ENCODE measurements at places on chromosomes 13 and 19. TPM values are rescaled to one million over a fixed set of nuclear protein-coding genes. Genes with fewer than 3 reads are reported as not detected.
A peak's percentile ranks its signal among the peaks of the same experiment; 100 is the strongest.

The KLK6 gene
- not detected for polyA plus RNA-seq

The LILRB1 gene
- polyA plus RNA-seq: not detected

- no peak overlapping the region for H3K27ac ChIP-seq
- no peaks in the 10 kb centered on the region for H3K4me1 ChIP-seq
- H3K36me3 ChIP-seq: no peaks in the 10 kb centered on the region
- no peak overlapping the region for H3K4me3 ChIP-seq
- no peak for DNase-seq
Measured at GRCh38 chr13:83151308-83151660, 731.0 kb downstream of the SLITRK1 start.

The RUBCNL gene
- polyA plus RNA-seq: 0.18 TPM

GRCh38 chr19:8609279-8610040 is 1.1 kb downstream of the ADAMTS10 start:
- H3K4me1 ChIP-seq: peaks cover 6% of the 10 kb centered on the region
- H3K36me3 ChIP-seq: no peaks in the 10 kb centered on the region
- peaks cover 32% of the 10 kb centered on the region for H3K27me3 ChIP-seq
- H3K27ac ChIP-seq: no peak overlapping the region
- no peak overlapping the region for H3K4me3 ChIP-seq
- DNase-seq: peak; percentile 32

DNA sequence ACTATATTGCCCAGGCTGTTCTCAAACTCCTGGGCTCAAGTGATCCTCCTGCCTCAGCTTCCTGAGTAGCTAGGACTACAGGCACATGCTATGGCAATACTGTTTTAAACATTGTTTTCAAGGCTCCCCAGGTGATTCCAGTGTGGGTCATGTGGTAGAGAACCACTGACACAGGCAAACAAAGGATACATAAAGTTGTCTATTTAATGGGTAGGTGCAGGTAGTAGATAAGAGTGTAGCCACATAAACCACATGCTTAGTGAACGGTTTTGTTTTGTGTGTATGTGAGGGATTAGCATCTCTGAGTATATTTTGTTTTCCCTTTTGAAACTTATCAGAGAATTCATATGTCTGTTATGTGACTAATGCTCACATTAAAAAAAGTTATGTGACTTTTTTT is 36.7 kb downstream of the USPL1 start:
- peak; percentile 14 for DNase-seq
- no peaks in the 10 kb centered on the region for H3K27me3 ChIP-seq
- no peaks in the 10 kb centered on the region for H3K4me1 ChIP-seq

The FPR1 gene
- not detected for polyA plus RNA-seq

- no peak for DNase-seq
- no peaks in the 10 kb centered on the region for H3K36me3 ChIP-seq
- no peaks in the 10 kb centered on the region for H3K4me1 ChIP-seq
- no peak within 1 kb of the TSS for H3K27ac ChIP-seq
- peak within 1 kb of the TSS; percentile 10 for H3K4me3 ChIP-seq
Measured at GRCh38 chr13:93226623-93227279, at the start of gene GPC6. GPC6 (plus strand) TSS chr13:93226807.

DNA sequence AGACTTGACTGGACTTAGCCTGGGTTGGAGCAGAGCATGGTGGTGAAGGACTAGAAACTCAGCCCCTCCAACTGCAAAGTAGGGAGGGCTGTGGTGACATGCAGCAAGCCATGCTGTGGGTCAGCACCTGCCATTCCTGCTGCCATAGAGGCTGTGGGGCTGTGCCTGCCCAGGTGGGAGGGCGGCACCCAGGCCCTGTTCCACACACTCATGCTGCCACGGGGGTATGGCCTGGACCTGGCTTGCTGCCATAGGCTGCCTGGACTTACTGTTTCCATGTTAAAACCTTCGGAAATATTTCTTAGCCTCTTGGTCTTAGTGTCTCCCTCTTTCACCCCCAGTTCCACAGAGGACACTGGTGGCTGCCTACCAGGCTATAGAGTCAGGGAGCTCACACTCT is 29.3 kb downstream of the CILP2 start:
- H3K36me3 ChIP-seq: no peaks in the 10 kb centered on the region
- H3K27me3 ChIP-seq: no peaks in the 10 kb centered on the region
- DNase-seq: no peak
- H3K4me1 ChIP-seq: no peaks in the 10 kb centered on the region

GRCh38 chr13:22726726-22727125 is 454.1 kb upstream of the SGCG start:
- no peaks in the 10 kb centered on the region for H3K4me1 ChIP-seq
- no peaks in the 10 kb centered on the region for H3K27me3 ChIP-seq
- H3K4me3 ChIP-seq: no peak overlapping the region
- DNase-seq: no peak
- H3K27ac ChIP-seq: no peak overlapping the region
- no peaks in the 10 kb centered on the region for H3K36me3 ChIP-seq

GRCh38 chr19:8034178-8034525 is 18.4 kb upstream of the CCL25 start:
- no peak overlapping the region for H3K4me3 ChIP-seq
- no peak for DNase-seq
- no peaks in the 10 kb centered on the region for H3K36me3 ChIP-seq

The FRY gene
- under 0.01 TPM for polyA plus RNA-seq

DNA sequence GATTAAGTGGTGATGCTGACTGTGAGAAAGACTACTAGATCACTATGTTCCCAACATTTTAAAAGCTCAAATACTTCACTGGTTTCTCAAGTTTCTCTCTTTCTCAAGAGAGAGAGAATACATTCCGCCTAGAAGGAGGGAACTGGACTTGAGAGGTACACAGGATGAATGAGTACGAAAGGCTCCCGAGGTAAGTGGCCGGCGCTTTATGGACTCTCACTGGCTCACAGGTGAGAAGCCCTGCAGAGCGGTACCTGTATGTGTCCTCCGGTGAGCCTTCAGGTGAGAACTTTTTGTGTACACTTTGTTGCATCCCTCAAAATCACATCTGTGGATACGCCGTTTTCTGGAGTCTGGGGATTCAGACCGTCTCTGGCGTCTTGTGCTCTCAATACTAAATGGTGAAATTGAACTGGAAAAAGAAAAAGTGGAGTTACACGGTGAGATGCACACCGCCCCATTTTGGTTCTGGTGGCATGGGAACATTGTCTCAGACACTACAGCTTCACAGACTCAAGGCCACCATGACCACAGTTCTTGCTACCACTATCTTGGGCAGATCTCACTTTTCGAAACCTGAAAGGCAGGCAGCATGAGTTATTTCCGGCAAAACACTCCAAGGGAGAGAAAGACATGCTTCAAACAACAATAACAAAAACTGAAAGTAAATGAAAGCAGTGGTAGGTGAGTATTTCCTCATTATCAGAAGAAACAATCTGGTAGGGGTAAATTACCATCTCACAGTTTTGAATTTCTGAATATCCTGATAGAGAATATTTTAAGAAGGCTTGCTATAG is 418.9 kb downstream of the KLF12 start:
- no peak for DNase-seq
- H3K4me1 ChIP-seq: no peaks in the 10 kb centered on the region
- H3K27me3 ChIP-seq: no peaks in the 10 kb centered on the region
- no peak overlapping the region for H3K4me3 ChIP-seq
- H3K27ac ChIP-seq: no peak overlapping the region
- no peaks in the 10 kb centered on the region for H3K36me3 ChIP-seq

The AP1M2 gene
- polyA plus RNA-seq: 1.1 TPM

DNA sequence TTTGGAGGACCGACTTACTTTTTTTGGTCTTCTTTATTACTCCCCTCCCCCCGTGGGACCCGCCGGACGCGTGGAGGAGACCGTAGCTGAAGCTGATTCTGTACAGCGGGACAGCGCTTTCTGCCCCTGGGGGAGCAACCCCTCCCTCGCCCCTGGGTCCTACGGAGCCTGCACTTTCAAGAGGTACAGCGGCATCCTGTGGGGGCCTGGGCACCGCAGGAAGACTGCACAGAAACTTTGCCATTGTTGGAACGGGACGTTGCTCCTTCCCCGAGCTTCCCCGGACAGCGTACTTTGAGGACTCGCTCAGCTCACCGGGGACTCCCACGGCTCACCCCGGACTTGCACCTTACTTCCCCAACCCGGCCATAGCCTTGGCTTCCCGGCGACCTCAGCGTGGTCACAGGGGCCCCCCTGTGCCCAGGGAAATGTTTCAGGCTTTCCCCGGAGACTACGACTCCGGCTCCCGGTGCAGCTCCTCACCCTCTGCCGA is 409 bp downstream of the FOSB start:
- no peaks in the 10 kb centered on the region for H3K27me3 ChIP-seq
- no peaks in the 10 kb centered on the region for H3K36me3 ChIP-seq
- H3K4me1 ChIP-seq: peaks cover 53% of the 10 kb centered on the region

GRCh38 chr19:38912600-38913514 is 871 bp upstream of the CCER2 start:
- H3K27ac ChIP-seq: no peak overlapping the region
- no peak overlapping the region for H3K4me3 ChIP-seq
- H3K4me1 ChIP-seq: peaks cover 44% of the 10 kb centered on the region
- no peaks in the 10 kb centered on the region for H3K36me3 ChIP-seq

GRCh38 chr13:89214185-89214584 is 1543.0 kb downstream of the SLITRK5 start:
- no peaks in the 10 kb centered on the region for H3K27me3 ChIP-seq
- H3K4me3 ChIP-seq: no peak overlapping the region
- H3K4me1 ChIP-seq: no peaks in the 10 kb centered on the region

DNA sequence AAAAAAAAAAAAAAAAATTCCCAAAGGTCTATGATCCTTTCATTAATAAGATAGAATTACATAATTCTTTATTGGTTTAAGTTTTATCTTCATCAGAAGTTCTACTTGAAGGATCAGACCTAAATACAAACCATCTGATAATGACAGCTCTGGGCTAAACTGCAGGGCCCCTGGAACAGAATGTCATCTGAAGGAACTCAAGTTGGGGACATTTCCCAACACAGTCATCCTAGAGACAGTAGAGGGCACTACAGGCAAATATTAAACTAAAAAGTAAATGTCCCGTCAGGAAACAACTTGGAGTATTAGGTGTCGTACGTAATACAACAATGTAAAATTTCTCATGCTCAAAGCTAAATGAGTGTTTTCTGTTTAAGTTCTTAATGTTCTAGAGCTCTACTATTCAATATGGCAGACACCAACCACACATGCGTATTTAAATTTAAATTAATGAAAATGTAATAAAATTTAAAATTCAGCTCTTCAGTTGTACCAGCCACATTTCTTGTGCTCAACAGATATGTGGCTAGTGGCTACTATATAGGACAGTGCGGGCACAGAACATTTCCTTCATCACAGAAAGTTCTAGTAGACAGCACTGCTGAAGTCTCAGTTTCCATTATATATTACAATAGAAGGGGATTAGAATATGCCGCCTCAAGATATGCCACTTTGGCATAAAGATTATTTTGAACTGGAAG is 21.8 kb upstream of the NAXD start:
- no peak overlapping the region for H3K27ac ChIP-seq
- no peaks in the 10 kb centered on the region for H3K27me3 ChIP-seq
- peaks cover 7% of the 10 kb centered on the region for H3K4me1 ChIP-seq
- H3K36me3 ChIP-seq: no peaks in the 10 kb centered on the region
- H3K4me3 ChIP-seq: no peak overlapping the region

DNA sequence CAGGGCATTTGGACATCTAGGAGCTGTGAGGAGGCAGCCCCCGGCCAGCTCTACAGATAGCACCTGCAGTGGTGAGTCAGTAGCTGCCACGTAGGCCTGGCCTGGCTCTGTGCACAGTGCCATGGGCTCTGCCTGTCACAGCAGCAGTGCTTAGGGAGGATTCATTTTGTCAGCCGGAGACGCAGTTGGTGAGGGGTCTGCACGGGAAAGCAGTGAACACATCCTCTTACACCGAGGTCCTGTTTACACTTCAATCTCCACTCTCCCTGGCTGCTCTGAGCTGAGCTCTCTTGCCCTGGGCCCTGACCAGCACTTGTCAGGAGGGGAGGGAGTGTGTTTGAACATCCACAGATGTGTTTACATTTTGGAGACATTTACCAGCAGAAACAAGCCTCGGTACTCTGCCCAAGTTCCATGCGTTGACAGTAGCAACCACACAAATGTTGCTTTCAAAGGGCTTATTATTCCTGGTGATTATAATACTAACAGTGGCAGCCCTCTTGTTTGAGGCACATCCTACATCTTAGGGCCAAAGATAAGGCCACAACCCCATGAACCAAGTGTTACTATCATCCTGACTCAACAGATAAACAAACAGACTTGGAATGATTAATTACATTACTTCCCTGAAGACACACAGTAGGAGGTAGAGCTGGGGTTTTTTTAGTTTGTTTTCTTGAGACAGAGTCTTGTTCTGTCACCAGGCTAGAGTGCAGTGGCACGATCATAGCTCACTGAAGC is 148.9 kb downstream of the USP12 start:
- peak overlapping the region; percentile 50 for H3K27ac ChIP-seq
- DNase-seq: peak; percentile 52
- peaks cover 13% of the 10 kb centered on the region for H3K4me1 ChIP-seq
- H3K4me3 ChIP-seq: no peak overlapping the region
- no peaks in the 10 kb centered on the region for H3K36me3 ChIP-seq
- peaks cover 12% of the 10 kb centered on the region for H3K27me3 ChIP-seq

DNA sequence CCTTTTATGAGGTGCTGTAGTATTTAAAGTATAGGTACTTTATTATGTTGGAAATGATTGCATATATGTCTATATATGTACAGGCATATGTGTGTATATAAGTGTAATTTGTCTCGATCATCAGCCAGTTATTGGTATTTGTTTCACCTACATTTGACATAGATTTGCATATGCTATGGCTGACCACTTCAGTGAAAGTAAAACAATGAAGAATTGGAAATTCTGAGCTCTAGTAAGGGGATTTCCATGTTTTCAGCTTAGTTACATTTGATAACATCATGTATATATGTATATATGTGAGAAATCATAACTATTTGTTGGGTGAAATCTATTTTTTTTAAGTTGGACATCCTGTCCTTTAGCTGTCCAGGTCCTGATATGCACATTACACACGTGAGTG is 1303.9 kb downstream of the EFNB2 start:
- no peaks in the 10 kb centered on the region for H3K4me1 ChIP-seq
- no peak for DNase-seq
- no peaks in the 10 kb centered on the region for H3K36me3 ChIP-seq
- no peak overlapping the region for H3K27ac ChIP-seq

The CAMSAP3 gene
- polyA plus RNA-seq: 0.18 TPM

GRCh38 chr19:1491114-1491848 is at the start of gene REEP6:
REEP6 (plus strand) TSS chr19:1491181; CDS start chr19:1491270, 89 bp downstream.
- no peaks in the 10 kb centered on the region for H3K36me3 ChIP-seq
- H3K27me3 ChIP-seq: no peaks in the 10 kb centered on the region
- DNase-seq: peak; percentile 49
- peaks cover 26% of the 10 kb centered on the region for H3K4me1 ChIP-seq
- peak within 1 kb of the TSS; percentile 94 for H3K27ac ChIP-seq

The IZUMO2 gene
- not detected for polyA plus RNA-seq

GRCh38 chr13:54627646-54628372 is 1599.2 kb downstream of the OLFM4 start:
- H3K4me3 ChIP-seq: no peak overlapping the region
- H3K27me3 ChIP-seq: no peaks in the 10 kb centered on the region
- H3K4me1 ChIP-seq: no peaks in the 10 kb centered on the region
- no peak for DNase-seq
- H3K27ac ChIP-seq: no peak overlapping the region
- H3K36me3 ChIP-seq: no peaks in the 10 kb centered on the region

Data from K562 (cell line).